ENCODE measurements at places on chromosomes 6 and 20. TPM values are rescaled to one million over a fixed set of nuclear protein-coding genes. Genes with fewer than 3 reads are reported as not detected.

GRCh38 chr20:59578436-59579403 lies 25.6 kb upstream of the PHACTR3 start:
- DNase-seq, result no peak

- no peak for DNase-seq
These were observed 205.7 kb upstream of the TCF21 start for GRCh38 chr6:133683308-133683580.

DNA sequence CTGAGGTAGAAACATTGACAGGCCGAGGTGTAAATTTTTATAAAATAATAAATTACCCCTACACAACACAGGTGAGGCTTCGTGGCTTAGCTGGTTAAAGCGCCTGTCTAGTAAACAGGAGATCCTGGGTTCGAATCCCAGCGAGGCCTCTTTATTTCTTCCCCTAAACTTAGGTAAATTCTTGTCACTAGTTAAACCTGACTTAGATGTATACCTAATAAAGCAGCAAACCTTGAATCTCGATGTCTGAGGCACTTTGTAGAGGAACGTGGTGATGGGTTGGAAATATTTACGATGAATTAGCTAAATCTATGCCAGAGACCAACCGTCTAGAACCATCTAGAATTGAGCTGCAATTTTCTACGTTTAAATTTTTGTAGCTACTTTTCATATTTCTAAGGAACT lies 185.6 kb downstream of the OR2B2 start:
- no peak for DNase-seq

- DNase-seq, result no peak
These were observed 530 bp upstream of the NEDD9 start for GRCh38 chr6:11232770-11233626.

DNA sequence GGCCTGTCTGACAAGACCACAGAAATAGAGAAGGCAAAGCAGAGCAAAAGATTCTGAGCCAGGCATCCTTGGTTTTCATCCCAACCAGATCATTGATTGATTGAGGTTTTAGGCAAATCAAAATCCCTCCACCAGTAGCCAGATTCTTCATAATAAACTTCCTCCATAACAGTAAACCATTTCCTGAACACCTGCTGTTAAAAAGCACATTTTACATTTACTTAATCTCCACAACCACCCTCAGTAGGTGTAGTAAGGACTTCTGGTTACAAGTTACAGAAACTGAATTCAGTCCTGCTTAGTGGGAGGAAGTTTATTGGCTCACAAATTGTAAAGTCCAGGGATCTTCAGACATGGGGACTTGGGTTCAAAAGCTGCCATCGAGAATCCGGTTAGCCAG lies 28.3 kb downstream of the EIF2S2 start:
- DNase-seq, result no peak

DNA sequence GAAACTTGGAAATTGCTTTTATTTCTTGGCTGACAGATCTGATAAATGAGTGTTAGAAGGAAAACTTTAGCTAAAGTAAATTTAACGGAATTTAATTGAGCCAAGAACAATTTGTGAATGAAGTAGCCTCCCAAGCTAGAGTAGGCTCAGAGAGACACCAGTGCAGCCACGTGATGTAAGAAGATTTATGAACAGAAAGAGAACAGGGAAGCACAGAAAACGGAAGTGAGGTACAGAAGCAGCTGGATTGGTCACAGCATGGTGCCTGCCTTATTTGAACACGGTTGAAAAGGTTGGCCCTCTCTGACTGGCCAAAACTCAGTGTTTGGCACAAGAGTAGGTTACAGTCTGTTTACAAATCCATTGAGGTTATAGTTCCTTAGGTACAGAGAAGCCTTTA lies 29.5 kb upstream of the IFNGR1 start:
- DNase-seq, result peak; percentile 41

GRCh38 chr6:52424513-52424912 lies 4.4 kb downstream of the EFHC1 start:
- no peak for DNase-seq

DNA sequence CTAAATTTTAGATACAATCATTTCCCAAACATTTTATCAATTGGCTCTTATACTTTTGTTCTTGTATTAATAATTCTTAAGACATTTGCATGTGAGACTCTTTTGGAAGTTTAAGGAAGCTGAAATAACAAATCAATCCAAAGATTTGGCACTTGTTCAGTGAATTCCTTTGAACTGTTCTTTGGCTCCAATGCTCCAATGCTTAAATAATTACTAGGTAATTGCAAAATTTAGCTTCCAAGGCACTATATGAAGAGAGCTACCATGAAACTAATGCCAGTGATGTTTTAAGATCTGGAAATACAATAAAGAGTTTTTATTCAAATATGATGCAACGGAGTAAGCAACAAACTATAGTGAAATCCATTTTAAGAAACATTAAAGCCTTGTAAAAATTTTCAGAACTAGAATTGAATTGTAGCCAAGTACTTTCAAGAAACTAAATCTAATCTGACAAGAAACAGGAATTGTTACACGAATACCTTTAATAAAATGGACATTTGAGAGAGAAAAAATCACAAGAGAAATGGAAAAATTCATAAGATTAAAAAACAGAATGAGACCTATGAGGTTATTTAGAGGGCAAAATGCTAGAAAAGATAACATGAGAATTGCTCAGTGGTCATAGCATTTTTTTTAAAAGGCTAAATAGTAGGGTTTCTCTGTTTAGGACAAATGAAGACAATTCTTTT lies 43.6 kb upstream of the SMLR1 start:
- DNase-seq, result no peak

DNA sequence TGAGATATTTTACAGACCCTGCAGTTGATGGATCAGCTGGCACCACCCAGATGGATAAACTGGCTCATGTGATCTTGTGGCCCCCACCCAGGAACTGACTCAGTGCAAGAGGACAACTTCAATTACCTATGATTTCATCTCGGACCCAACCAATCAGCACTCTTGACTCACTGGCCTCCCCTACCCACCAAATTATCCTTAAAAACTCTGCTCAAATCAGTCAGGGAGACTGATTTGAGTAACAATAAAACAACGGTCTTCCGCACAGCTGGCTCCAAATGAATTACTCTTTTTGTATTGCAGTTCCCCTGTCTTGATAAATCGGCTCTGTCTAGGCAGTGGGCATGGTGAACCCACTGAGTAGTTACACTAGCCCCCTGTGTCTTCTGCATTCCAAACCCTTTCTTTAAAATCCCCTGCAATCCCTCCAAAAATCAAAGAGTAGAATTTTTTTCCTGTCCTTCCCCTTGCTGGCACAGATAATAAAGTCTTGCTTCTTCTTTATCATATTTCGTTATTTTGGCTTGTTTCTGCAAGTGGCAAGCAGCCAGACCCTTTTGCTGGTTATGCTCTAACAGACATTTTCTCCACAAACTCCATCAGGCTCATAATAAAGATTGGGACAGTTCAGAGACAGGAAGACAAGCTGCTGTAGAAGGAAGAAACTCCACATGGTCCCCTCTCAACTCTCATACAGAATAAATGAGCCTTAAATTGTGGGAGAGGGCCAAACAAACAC lies 48.3 kb downstream of the OR2B6 start:
- DNase-seq, result no peak

GRCh38 chr6:35069262-35069661 lies 71.9 kb downstream of the TCP11 start:
- no peak for DNase-seq

DNA sequence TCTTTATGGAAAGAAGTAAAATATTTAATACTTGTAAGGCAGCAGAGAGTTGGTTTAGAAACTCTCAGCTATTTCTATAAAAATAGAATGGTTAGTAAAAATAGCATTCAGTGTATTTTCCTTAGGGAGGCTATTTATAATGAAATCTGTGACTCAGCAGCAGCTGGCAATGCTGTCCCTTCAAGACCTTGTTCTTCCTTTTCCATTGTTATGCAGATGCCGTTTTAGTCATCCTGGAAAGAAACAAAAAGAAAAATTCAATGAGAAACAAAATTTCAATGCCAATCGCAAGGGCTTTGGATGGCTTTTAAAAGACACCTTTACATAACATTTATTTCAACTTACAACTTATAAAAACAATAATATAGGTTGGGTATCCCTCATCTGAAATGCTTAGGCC lies 17.5 kb downstream of the MPC1 start:
- DNase-seq, result no peak

DNA sequence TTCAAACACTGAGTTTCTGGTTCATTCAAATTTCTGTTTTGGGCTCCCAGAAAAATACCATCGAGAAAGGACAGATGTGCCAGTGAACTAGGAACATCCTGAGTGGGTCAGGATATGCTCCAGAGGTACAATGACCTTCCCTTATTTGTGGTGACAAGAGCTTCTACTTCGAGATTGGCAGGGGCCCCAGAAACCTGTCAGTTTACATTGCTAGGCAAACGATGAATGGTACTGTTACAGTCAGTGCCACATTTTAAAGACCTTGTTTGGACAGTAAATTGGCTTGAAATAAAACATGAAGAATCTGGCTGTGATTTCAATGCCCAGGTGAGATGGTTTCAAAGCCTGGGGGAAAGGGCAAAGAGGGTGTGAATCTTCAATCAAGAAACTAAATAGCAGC lies 454.5 kb upstream of the ID4 start:
- DNase-seq, result no peak

- no peak for DNase-seq
These were observed 46.1 kb upstream of the ADGRF5 start for GRCh38 chr6:46967826-46968349.

GRCh38 chr6:139112561-139112960 lies 22.3 kb upstream of the HECA start:
- no peak for DNase-seq

DNA sequence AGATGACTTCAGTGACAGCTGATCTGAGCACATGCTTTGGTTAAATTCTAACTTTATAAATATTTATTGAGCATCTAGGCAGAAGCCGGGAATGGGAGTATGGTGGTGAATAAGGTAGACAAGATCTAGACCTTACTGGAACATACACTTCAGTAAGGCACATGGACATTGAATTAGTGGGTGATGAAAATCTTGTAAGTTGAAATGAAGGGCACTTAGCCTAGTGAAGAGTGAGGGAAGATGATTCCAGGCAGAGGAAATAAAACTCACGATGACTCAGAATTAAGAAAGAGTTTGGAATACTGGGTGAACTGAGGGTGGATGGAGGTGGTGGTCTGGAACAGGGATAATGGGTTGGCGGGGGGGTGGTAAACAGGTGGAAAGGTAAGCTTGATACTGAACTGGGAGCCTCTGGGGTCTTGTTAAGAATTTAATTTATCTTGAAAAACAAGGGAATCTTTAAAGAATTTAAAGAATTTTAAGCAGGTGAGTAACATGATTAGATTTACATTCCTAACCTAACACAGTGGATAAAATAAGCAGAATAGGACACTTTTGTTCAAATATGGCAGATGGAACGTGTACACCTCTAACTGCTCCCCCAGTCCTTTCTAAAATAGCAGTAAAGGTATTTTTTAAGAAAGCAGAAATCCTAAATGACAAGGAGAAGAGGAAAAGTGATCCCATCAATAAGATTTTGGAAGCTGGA lies 75.2 kb upstream of the ARHGAP18 start:
- no peak for DNase-seq

DNA sequence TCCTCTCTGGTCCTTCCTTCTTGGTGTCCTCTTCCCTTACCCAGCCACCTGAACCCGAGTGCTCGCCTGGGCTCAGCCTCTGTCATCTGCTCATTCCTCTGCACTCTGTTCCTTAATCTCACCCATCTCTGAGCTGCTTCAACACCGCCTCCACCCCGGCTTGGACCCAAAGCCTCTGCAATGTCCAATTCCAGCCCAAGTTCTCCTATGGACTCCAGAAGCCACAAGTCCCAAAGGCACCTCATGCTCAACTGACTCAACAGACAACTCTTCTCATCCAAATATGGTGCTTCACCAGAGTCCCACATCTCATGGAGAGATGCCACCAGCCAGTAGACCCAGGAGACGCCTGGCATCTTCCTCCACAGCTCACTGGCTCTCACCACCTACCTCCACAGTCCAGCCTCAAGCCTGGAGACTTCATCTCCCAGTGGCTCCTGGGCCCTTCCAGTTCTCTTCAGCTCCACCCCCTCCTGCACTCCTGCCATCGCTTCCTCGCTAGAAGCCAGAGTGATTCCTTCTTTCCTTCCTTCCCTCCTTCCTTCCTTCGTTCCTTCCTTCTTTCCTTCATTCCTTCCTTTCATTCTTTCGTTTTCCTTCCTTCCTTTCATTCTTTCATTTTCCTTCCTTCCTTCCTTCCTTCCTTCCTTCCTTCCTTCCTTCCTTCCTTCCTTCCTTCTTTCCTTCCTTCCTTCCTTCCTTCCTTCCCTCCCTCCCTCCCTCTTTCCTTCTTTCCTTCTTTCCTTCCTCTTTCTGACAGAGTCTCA lies 40.9 kb upstream of the NNAT start:
- no peak for DNase-seq

DNA sequence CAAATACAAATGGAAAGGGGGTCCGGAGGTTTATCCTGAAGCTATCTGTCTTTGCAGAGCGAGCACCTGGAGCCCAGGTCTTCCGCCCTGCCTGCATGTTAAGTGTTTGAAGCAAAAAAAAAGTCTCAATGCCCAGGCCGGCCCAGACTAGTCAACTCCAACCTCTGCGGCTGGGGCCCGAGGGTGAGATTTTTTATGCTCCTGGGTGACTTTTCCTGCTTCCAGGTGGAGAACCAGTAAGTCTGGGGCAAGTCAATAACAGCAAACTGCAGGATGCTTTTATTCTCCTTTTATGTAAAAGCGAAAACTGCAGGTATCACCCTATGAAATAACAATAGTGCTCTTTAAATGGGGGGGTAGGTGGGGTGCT lies 2.0 kb upstream of the ZBP1 start:
- DNase-seq, result no peak

DNA sequence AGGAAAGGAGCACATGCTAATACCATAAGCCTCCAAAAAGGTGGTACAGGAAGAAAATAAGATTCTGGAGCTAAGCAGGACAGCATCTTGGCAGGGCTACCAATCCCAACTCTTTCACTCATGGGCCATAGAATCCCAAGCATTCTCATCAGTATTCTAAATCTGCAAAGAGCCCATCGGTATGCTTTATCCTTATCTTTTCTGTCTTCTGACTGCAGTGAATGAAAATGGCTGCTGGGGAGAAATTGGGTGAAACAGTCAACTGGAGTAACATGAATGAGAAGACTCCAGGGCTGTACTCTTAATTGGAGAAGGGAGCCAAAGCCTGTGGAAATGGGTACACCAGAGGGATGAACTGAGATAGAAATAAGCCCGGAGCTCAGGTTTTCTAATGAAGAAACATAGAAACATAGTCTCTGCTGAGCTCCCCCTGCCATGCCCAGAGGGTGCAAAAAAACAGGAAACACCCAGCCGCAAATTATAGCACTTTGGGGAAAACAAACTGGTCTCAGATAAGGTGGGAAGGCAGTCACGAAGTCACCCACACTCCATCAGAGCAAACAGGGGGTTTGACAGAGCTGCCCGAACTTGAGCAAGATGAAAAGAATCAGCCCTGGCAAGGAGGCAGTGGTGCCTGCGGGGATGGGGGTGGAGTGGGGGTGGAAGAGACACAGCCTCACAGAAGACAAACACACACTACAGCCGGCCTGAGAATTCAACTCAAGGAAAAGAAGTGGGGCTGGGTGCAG lies 35.4 kb upstream of the E2F3 start:
- peak; percentile 59 for DNase-seq

- DNase-seq, result no peak
These were observed 4.4 kb downstream of the ANKRD60 start for GRCh38 chr20:58224097-58224496.

Gene SLC17A3
- not detected for total RNA-seq

Gene MYBL2
- 7.5 TPM for total RNA-seq

Gene PERP
- under 0.01 TPM for total RNA-seq

Gene CABLES2
- 3.2 TPM for total RNA-seq

Gene NHSL1
- 1.6 TPM for total RNA-seq

Gene C20orf202
- under 0.01 TPM for total RNA-seq

Gene ADGRF1
- 0.27 TPM for total RNA-seq

Gene CDH4
- total RNA-seq, result 8.6 TPM

Measured in hematopoietic multipotent progenitor cell (in vitro differentiated cells).